ENCODE measurements at places on chromosomes 12 and 14.

DNA sequence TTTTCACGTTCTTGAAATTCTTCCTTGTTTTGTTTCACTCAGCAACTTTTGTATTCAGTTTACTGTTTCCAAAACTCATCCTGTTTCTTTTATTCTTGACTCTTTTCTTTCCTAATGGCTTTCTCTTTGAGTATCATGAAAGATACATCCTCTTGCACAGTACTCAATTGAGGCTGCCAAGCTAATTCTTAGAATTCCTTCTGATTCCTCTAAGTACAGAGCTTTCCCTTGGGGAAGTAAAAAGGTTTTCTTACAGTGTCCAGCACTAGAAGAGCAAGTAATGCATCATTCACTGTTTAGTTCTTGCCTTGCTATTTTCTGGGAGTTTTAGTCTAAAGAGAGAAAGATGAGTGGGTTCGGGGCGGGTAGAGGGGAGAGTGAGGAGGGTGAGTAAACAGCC is 154.1 kb downstream of the NEDD1 start:
- DNase-seq: no peak

- DNase-seq: no peak
These were observed 44.4 kb upstream of the PPP2R5C start for GRCh38 chr14:101716956-101717662.

- no peak for DNase-seq
These were observed 127.3 kb upstream of the CCND2 start for GRCh38 chr12:4145990-4146859.

- DNase-seq: no peak
These were observed 12.2 kb downstream of the PRORP start for GRCh38 chr14:35134329-35135123.

DNA sequence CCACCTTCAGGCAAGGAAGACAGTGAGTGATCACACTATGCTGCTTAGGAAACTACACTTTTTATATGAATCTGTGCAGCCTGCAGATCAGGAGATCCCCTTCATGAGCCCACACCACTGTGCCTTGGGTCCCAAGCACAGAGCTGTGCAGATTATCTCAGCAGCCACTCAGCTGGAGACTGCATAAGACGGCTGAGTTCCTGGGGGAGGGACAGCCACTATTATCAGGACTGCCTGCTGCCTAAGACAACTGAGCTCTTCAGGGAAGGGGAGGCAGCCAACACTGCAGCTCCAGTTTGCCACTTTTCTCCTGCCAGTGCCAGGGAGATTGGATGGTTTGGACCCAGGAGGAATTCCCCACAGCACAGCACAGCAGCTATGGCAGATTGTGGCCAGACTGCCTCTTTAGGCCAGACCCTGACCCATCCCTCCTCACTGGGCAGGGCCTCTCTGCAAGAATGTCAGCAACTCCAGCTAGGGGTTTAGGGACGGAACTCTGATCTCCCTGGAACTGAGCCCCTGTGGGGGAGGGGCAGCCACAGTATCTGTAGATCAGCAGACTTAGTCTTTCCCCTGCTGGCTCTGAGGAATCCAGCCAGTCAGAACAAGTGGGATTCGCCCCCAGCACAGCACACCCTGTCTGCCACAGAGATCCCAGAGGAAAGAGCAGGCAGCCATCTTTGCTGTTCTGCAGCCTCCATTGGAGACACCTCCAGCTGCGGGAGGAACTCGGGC is 141.3 kb downstream of the KLHL28 start:
- no peak for DNase-seq

DNA sequence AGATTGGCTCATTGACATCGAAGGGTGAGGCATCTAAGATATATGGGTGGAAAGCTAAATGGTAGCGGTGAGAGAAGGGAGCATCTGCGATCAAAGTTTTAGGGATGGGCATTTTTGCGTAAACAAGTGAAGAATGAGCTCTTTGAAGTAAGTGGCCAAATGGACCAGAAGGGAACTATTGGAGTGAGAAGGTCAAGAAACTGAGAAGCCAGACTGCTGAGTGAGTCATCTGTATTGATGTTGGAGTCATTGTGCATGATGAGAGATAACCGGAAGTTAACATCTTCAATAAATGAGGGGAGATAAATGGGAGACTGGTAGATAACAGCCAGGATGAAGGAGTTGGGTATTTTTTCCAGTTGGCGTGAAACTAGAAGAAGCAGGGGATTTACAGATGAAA is 271.9 kb upstream of the PDE3A start:
- no peak for DNase-seq

DNA sequence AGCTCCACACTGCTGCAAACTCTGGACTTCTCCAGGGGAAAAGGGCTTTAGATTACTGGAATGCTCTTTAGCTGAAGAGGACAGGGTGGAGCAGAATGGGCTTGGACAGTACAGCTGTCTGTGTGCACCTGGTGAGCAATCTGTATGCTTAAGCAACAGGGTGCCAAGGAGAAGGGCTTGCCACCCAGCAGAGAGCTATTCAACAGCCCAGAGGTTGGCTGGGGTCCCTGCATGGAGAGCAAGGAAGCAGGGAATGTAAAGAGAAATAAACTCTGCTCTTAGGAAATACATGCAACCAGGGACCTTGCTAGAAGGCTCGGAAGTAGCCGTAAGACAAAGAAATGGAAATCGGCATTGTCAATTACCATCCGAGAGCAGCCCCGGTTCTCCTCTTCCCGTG is 53.0 kb upstream of the CORO1C start:
- DNase-seq: no peak

DNA sequence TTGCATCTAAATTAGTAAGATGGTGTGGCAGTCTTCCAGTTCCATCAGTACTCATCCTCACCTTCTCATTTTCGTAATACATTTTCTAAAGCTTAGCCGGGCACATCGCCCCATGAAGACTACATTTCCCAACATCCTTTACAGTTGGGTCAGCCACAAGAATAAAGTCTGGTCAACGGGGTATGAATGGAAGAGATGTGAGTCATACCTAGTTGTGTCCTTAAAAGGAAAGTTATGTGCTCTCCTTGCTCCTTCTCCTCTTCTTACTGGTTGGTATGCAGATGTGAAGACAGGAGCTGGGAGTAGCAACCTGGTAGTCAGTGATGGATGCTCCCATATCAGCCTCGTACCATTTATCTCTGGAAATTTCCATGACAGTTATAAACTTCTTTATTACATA is 35.9 kb upstream of the EGLN3 start:
- peak; percentile 57 for DNase-seq

GRCh38 chr12:52612431-52613383 is 5.7 kb downstream of the KRT73 start:
- no peak for DNase-seq

DNA sequence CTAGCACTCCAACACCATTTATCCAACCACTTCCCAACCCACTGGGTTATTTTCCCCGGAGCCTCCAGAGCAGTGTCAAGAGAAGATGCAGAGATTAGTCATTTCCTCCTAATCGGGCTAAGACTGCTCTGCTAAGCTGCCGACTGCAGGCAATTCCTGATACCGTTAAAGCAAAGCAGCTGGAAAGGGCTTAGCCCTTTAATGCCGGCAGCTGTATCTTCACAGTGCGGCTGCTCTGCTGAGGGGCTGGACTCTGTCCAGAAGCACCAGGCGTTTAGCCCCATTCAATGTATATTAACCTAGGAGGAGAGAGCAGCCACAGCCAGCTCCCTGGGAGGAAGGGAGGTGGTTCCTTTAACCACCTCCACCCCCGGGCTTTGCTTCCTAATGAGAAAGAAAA is 11.1 kb downstream of the AQP6 start:
- DNase-seq: peak; percentile 60

DNA sequence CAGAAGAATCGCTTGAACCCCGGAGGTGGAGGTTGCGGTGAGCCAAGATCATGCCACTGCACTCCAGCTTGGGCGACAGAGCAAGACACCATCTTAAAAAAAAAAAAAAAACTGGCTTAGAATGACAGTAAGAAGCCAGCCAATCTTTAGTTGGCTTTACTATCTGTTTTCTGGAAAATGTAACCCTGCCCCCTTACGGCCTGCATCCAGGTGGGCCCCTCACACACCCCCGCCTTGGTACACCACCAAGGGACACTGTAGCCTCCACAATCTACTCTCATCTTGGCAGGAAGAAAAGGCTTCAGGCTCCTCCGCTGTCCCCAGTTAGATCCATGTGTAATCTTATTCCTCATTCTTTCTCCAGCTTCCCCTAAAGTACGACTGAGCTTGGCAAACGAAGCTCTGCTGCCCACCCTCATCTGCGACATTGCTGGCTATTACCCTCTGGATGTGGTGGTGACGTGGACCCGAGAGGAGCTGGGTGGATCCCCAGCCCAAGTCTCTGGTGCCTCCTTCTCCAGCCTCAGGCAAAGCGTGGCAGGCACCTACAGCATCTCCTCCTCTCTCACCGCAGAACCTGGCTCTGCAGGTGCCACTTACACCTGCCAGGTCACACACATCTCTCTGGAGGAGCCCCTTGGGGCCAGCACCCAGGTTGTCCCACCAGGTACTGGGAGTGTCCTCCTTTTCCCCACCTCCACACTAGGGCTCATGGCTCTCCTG is 6.6 kb downstream of the TAPBPL start:
- DNase-seq: no peak

GRCh38 chr12:92146497-92147224 is 1.0 kb upstream of the BTG1 start:
- DNase-seq: no peak

DNA sequence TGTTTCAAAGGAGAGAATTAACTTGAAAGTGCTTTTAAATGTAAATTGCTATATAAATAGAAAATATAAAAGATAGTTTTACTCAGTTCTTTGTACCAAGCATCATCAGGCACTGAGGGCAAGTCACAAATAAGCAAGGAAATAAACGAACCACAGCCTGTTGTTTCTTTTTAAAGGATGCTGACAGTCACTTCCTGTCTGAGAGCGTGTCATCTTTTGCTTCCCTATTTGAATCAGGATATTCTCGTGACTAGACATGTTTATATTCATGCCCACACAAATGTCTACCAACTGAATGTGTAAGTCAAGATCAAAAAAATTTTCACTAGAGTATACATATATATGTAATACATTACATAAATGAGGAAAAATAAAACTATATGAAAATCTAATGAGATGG is 31.4 kb upstream of the SLC2A13 start:
- DNase-seq: no peak

DNA sequence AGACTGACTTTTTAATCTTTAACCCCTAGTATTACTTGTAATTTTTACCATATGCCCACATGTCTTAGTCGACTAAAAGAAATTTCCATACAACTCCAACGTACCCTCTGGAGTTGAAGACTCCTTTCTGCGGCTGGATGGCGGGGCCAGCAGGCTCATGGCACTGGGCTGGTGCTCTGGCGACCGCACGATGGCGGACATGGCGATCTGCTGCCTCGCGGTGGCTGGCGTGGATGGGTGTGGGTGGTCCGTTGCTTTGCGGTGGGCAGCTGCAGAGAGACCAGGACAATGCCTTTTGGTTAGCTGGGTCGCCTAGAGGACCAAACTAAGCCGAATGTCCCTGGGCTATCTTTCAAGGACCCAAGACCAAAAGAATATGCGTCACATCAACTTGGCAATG is 50.2 kb downstream of the PRKAB1 start:
- no peak for DNase-seq

- peak; percentile 42 for DNase-seq
These were observed 22.2 kb downstream of the UBE2N start for GRCh38 chr12:93419388-93420034.

- DNase-seq: no peak
These were observed 95.0 kb downstream of the SYT1 start for GRCh38 chr12:78959556-78959955.

DNA sequence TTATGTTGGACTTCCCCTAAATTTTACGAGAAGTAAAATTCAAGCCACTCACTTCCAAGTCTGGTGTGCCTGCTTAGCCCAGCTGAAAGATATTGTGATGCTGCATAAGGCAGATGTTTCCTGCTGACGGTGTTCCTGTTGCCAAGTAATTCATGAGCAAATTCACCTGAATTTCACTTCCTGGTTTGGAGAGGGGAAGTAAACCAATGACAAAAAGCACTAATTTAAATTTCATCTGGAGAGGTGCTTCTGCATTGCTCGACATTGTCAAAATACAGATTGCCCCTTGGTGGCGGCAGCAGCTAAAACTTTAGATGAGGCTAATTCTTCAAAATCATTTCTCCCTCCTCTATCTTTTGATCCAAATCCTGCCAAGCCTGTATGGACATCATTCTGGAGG is 281.1 kb downstream of the AACS start:
- no peak for DNase-seq

GRCh38 chr12:56634242-56634836 is 4.2 kb upstream of the BAZ2A start:
- no peak for DNase-seq

DNA sequence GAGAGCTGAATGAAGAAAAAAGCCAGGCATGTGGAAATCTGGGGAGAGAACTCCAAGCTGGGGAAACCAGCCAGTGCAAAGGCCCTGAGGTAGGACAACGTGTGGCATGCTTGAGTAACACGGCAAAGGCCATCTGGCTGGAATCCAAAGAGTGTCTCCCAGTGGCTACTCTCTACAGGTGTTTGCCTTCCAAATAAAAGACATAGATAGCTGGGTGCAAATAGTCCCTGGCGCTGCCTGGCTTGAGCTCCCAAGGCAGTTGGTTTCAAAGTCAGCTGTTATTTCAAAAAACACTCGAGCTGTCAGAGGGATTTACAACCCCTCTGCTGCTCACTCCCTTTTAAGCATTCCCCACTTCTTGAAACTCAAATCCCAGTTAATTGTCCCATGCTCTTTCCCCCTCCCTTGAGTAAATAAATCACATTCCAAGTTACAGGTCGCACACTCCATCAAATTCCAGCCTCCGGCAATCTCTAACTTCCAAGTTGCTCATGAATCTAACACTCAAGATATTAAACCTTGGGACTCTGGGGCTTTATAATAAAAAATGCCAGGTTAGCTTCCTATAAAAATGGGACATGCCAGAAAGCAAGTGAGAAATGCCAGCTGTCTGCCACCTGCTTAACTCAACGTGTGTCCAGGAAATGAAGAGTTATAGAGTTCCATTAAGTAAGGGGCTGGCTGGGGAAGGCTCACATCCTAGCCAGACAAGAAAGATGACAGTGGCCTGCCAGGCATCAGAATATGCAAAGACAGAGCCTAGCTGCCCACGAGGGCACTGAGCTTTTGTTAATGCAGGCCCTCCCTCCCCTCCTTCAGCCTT is 133.6 kb upstream of the NOS1 start:
- no peak for DNase-seq

- DNase-seq: no peak
These were observed 17.5 kb upstream of the ERGIC2 start for GRCh38 chr12:29398495-29398894.

DNA sequence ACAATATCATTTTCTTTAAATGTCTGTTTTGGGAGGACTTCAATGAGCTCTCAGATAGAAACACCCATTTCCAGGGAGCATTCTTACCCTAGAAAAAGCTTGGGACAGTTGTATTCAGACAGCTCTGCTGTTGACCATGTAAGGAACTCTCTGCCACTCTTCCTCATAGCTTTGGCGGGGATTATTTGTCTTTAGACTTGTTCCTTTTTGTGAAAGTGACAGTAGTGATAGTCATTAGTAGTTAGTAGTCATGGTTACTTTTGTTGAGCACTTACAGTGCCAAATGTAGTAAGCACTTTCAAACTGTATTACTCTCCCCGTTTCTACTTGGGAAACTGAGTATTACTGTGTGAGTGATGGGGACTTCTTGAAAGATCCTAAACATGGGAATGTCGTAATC is 167.3 kb downstream of the RGS6 start:
- no peak for DNase-seq
